ENCODE measurements at places on chromosomes 16 and 17.

DNA sequence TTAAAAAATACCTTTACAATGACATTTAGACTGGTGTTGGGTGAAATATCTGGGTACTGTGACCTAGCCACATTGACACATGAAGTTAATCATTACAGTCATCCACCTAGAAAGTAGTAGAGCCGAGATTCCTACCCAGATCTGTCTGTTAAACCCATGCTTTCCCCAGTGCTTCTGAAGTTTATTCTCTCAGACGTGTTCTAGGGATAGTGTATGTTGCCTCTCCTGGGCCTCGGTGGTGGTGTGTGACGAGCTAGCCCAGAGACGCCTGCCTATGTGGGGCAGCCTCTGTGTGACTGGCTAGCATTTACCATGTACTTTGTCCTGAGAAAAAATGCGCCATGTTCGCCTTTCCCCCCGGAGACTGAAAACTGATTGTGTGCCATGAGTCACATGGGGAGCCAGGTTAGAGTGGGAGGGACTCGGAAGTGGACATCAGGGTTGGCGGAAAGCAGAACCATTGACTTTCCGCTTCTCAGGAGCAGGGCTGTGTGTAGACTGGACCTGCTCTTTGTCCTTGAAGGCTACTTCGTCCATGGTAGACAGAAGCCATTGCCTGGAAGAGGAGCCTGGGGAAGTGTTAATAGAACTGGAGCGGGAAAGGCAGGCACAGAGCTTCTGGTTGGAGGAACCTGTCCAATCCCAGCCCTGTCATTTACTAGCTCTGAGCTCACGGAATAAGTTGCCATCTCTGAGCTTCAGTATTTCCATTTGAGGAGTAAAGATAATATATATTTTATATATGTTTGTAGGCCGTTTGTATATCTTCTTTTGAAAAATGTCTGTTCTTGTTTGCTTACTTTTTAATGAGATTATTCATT, 235.5 kb downstream of the SNX29 start:
- no peak for DNase-seq

- DNase-seq = no peak
These were observed 2.4 kb downstream of the KCNJ12 start for GRCh38 chr17:21378553-21378952.

GRCh38 chr16:89269805-89270665, 52.5 kb downstream of the ZNF778 start:
- DNase-seq = no peak

GRCh38 chr17:21082001-21082436, 39.2 kb upstream of the USP22 start:
- DNase-seq = peak; percentile 64

- peak; percentile 49 for DNase-seq
These were observed 973 bp upstream of the UBTF start for GRCh38 chr17:44220213-44221083.

DNA sequence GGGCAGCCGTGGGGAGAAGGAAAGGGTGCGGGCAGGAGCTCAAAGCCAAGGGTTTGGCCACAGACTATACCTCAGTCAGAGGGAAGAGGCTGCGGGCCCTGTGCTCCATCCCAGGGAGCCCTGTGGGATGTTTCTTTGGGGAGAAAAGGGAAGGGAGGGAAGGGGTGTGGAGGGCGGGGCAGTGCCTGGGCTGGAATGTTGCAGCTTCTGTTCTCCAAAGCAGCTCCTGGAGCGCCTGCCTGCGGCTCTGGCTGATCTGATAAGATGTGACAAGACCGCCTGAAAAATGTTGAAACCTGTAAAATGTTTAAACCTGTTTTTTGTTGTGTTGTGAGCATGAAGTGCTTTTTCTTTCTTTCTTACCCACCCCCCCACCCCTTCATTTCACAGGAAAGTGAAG, 32.8 kb downstream of the WNT3 start:
- DNase-seq = no peak

DNA sequence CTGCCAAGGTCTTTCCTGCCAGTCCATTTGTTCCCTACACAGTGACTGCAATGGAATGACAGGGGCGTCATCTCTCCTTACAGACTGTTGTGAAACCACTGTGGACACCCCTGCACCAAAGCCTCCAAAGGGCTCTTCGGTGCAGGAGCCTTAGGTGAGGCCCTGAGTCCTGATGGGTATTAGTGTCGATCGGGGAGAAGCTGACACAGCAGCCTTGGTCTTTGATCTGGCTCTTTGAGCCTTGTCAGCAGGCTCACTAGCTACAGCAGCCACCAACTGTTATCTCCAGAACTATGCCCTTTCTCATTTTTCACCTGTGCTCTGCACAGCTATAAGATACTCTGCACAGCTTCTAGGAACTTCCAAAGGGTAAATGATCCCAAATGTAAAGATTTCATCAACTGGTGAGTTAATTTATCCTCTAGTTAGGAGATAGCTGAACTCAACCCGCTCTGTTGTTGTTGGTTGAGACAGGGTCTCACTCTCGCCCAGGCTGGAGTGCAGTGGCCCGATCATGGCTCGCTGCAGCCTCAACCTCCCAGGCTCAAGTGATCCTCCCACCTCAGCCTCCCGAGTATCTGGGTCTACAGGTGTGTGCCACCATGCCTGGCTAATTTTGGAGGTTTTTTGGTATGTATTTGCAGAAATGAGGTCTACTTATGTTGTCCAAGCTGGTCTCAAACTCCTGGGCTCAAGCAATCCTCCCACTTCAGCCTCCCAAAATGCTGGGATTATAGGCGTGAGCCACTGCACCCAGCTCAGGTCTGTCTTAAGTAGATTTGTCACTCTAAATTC, 19.7 kb downstream of the G6PC1 start:
- no peak for DNase-seq

DNA sequence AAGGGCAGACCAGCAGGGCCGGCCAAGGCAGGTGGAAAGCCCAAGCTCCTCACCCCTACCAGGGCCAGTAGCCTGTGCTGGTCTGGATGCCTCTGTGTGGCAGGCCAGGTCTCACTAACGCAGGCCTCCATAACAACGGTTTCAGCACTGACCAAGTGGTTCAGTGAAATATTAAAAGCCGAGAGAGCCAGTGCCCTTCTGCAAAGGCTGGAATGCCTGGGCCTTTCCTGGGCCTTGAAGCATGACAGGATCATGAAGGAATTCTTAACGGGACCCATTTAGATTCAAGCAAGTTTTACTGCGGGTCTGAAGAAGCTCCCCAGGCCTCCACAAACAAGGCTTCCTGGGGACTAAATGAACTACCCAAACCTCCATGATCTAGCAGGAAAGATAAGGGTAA, 16.3 kb downstream of the ADAD2 start:
- no peak for DNase-seq

DNA sequence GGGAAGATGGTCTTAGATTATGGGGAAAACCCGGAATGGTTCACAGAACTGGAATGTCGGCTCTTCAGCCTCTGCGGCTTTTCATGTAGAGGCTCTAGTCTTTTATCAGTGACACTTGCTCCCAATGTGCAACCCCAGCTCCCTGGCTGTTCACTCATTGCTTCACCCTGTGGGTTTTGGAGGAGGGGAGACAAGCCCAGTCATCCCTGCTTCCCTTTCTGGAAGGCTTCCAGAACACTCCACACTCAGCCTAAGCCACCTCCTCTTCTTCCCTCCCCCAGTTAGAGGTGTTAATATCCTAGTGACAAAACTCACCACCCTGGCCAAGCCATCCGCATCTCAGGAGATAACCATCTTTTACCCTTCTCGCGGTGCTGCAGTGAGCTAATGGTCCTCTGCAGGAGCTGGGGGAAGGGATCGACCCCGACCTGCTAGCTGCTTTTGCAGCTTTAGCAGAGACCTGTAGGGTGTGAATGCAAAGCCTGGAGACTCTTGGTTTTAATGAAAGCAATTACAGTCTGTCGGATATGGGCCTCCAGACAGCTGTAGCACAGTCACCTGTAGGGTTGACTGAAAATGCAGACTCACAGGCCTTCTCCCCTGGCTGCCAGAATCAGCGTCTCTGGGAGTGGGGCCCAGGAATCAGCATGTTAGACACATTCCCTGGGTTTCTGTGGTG, 24.3 kb upstream of the LASP1NB start:
- no peak for DNase-seq

DNA sequence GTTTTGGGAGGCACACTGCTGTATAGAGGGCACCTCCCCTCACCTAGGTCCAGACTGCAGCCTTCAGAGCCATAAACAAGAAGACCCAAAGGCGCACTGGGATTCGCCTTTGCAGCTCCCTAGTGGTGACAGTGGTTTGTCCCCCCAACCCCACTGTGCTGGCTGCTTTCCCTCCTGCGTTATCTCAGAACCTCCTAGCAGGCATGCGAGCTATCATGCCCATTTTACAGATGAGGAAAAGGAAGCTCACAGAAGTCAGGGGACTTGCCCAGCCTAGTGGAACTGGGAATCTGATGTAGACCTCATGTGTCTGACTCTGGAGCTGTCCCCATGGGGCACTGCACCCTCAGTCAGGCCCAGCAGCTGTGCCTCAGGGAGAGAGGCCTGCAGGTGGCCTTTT, 115.2 kb downstream of the CLEC16A start:
- DNase-seq = no peak

GRCh38 chr17:66076546-66077190, 115.3 kb downstream of the CEP112 start:
- peak; percentile 59 for DNase-seq

DNA sequence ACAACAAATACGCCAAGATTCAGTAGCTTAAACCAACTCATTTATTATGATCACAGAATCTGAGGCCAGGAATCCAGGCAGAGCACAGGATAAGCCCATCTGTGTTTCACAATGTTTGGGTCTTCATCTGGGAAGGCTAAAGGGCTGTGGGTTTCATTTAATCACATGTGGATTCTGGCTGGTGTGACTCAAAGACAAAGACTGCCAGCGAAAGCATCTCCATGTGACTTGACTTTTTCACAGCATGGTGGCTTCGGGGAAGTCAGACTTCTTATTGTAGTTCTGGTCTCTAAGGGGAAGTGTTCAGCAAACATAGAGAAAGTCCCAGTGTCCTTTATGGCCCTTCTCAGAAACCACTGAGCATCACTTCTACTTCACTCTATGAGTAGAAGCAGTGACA, 1014.4 kb upstream of the GOT2 start:
- DNase-seq = no peak

DNA sequence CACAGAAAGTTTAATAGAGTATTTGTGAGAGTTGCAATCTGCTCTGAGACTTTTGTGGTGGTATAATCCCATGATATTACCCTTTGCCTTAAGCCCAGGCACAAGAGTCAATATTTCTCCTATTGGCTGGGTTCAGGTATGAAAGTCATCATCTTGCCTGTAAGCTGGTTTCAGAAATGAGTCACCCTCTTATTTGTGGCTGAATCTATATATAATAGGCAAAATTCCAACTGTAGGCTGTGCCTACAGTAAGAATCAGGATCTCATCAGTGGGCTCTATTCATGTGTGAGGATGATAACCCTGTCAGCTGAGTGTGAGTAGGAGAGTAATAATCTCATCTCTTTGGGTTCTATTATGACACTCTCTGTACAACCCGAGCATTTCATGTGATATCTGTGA, 2103.1 kb downstream of the TP53TG3F start:
- no peak for DNase-seq

GRCh38 chr17:12229335-12229734, 208.7 kb downstream of the MAP2K4 start:
- no peak for DNase-seq

DNA sequence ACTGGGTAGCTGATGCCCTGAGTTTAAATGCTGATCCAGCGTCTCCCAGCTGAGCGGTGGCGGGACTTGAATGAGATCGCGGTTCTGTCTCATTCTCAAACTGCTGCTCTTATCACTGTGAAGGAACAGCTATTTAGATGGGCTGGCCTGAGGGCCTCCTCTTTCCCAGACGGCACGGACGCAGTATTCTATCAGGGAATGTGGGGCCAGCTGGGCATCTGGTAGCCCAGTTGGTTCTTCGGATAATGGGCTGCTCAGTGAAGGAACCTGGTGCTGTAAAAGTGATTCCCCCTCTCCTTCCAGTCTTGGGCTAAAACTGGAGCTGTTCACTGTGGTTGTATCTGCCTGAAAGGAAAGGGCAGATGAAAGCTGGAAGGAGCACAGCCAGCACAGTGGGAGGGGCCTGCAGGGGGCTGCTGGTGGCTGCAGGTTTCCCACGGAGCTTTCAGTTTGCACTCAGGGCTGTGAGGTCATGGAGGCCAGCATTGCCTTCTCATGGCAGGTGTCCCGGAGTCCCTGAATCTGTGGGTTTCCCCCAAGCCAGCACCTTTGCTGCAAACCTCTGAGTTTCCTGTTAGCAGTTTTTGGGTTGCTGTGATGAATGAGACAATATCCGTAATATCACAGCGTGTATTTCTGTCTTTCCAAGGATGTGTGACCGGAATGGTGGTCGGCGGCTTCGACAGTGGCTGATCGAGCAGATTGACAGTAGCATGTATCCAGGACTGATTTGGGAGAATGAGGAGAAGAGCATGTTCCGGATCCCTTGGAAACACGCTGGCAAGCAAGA, 3.6 kb downstream of the IRF8 start:
- DNase-seq = no peak

GRCh38 chr17:38882870-38883269, 13.0 kb downstream of the LASP1 start:
- DNase-seq = no peak

DNA sequence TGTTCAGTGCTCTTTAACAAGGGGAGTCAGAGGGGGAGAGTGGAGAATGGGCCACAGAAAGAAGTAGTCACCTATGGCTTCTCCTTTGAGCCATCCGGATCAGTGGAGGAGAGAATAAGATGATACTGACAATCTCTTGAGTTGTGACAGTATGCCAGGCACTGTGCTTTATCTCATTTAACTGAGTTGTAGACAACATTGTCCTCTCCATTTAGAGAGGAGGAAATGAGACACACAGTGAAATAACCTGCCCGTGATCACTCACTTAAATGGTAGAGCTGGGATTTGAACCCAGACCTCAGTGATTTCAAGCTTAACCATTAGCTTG, 17.8 kb upstream of the EEF2K start:
- DNase-seq = no peak

DNA sequence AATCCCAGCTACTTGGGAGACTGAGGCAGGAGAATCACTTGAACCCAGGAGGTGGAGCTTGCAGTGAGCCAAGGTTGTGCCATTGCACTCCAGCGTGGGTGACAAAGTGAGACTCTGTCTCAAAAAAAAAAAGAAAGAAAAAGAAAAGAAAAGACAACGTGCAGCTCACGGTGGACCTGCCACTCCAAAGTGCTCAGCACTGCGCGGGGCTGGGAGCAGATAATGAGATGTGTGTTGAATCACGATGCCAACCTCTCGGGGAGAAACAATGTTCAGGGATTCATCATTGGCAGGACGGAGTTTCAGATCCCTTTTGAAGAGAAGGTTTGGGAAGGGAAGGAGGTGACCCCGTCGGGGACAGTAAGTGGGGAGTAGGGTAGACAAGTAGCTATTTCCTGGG, 19.2 kb downstream of the WFDC1 start:
- no peak for DNase-seq

GRCh38 chr17:80876950-80877728, 114.5 kb upstream of the CHMP6 start:
- DNase-seq = no peak

GRCh38 chr16:35365675-35366074, 1906.3 kb downstream of the TP53TG3F start:
- no peak for DNase-seq

- DNase-seq = no peak
These were observed 17.5 kb downstream of the NOS2 start for GRCh38 chr17:27782791-27783206.

DNA sequence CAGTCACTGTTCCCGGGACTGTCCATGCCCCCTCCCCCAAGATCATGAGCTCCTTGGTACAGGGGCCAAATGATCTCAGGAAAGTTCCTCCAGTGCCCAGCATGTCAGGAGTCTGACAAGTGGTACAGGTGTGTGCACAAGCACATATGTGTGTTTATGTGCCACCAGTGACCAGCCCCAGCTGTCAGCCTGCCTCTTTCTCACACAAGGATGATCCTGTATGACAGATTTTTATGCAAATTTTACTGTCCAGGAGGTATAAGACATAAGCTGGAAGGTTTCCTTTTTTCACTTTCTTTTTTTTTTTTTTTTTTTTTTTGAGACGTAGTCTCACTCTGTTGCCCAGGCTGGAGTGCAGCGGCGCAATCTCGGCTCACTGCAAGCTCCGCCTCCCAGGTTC, 31.4 kb upstream of the GFOD2 start:
- no peak for DNase-seq

All from SJCRH30 (cell line).